ENCODE measurements at places on chromosomes 2 and 18. TPM values are rescaled to one million over a fixed set of nuclear protein-coding genes. Genes with fewer than 3 reads are reported as not detected.

- no peak overlapping the region for H3K27ac ChIP-seq
- no peaks in the 10 kb centered on the region for H3K4me1 ChIP-seq
These were observed 140.6 kb upstream of the GLI2 start for GRCh38 chr2:120594856-120595685.

GRCh38 chr2:73697606-73698005 is 39.5 kb downstream of the TPRKB start:
- H3K4me3 ChIP-seq: no peak overlapping the region
- H3K27me3 ChIP-seq: no peaks in the 10 kb centered on the region
- H3K36me3 ChIP-seq: no peaks in the 10 kb centered on the region

GRCh38 chr2:237978058-237978712 is 11.4 kb downstream of the UBE2F start:
- no peak overlapping the region for H3K27ac ChIP-seq
- H3K36me3 ChIP-seq: no peaks in the 10 kb centered on the region
- DNase-seq: no peak
- H3K4me1 ChIP-seq: peaks cover 5% of the 10 kb centered on the region
- H3K4me3 ChIP-seq: no peak overlapping the region
- H3K27me3 ChIP-seq: no peaks in the 10 kb centered on the region

Gene NEU2
- total RNA-seq: not detected

Gene DSG4
- not detected for total RNA-seq
